ENCODE measurements at places on chromosomes 1 and 21.

- no peak for DNase-seq
Observed at GRCh38 chr1:234205966-234206365, 167.3 kb upstream of the COA6 start.

DNA sequence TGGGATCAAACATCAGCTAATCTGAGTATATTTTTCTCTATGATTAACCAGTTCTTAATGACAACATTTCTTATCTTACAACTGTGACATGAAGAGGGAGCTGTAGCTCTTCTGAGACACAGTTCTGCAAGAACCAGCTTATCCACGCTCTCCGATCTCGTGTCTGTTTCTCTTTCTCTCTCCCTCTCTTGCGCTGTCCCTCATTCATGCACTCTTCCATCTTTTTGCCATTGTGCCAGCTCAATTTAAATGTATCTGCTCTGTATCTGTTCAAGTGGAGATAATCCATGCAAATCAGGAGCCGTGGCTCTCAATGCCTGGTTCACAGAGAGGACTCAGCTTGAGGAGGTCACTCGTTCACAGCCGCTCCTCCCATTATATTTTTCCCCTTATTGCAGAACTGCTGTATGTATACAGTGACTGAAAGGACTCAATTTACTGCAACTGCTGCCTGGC lies 494.7 kb upstream of the ADGRL2 start:
- DNase-seq = no peak

GRCh38 chr1:229288516-229288915 lies 17.6 kb downstream of the RAB4A start:
- no peak for DNase-seq

DNA sequence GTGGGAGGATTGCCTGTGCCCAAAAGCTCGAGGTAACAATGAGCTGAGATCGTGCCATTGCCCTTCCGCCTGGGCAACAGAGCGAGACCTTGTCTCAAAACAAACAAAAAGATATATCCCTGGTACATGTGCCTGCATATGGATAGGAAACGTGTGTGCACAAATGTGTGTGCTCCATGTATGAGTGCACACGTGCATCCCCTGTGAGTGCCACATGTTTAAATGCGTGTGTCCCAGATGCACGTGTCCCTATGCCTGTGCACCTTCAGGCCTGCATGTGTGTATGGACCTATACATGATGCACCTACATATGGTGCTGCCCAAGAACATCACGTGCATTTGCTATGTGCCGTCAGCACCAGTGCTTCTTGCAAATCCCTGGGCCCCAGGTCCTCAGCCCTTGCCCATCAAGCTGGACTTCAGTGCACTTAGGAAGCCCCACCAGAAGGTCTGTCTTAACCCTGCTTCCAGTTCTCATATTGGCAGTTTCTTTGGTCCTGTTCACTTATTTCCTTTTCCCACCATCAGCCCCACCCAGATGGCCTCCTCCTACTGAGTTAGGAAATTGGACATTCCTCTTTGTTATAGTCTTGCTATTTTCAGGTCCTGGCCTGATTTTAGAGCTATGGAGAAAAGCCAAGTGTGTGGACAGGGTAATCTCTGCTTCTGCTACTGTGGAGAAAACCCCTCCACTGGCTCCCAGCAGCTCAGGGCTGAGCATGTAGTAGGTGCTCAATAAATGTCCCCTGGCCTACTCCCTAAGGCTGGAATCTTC lies 15.4 kb downstream of the TIE1 start:
- DNase-seq = no peak

GRCh38 chr1:51963592-51964308 lies 26.8 kb downstream of the RAB3B start:
- no peak for DNase-seq
